ENCODE measurements at places on chromosomes 7 and 10.

DNA sequence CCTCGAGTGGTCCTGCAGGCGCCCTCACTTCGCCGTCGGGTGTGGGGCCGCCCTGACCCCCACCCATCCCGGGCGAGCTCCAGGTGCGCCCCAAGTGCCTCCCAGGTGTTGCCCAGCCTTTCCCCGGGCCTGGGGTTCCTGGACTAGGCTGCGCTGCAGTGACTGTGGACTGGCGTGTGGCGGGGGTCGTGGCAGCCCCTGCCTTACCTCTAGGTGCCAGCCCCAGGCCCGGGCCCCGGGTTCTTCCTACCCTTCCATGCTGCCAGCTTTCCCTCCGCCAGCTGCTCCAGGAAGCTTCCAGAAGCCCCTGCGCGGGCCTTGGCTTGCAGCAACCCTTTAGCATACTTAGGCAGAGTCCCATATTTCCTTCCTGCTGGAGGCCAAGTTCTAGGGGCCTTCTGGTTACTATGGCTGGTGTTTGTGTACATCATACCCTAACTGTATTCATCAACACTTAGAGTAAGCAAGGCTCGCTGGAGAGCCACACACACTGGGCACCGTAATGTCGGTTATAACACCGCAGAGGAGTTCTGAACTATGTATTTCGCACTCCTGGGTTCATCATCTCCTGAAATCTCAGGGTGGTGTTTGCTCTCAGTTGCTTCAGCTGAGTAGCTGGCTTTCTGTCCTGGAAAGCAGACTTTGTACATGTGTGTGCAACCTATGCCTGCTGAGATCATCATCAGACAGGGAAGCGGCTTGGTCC is 471 bp downstream of the MGMT start:
- DNase-seq, result no peak

GRCh38 chr7:28732071-28732869 is 225.9 kb downstream of the TRIL start:
- DNase-seq, result no peak

- DNase-seq, result no peak
Measured at GRCh38 chr7:40850017-40850416, 715.2 kb downstream of the SUGCT start.

GRCh38 chr7:101174322-101174854 is 5.7 kb downstream of the NAT16 start:
- no peak for DNase-seq

- no peak for DNase-seq
Measured at GRCh38 chr7:131774419-131775220, 218.2 kb upstream of the PODXL start.

Data from HS-5 (cell line).